ENCODE measurements at places on chromosomes 13 and 19.

DNA sequence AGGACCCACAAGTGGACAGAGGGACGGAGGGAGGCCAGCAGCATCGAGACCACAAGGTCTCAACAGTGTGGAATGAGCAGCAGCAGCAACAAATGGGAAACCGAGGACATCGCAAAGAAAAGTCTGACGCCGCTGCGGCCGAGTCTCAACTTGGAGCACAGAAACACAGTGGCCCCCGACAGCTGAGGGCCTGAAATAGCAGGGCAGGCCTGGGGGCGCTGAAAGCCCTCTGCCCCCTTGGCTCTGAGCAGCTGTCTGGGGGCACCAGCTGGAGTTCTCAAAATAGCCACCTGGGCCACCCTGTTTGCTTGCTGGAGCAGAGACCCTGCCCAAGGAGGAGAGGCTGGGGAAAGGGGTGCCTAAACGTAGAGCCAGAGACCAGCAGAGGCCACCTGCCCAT is 5.9 kb upstream of the ISYNA1 start:
- DNase-seq = no peak

DNA sequence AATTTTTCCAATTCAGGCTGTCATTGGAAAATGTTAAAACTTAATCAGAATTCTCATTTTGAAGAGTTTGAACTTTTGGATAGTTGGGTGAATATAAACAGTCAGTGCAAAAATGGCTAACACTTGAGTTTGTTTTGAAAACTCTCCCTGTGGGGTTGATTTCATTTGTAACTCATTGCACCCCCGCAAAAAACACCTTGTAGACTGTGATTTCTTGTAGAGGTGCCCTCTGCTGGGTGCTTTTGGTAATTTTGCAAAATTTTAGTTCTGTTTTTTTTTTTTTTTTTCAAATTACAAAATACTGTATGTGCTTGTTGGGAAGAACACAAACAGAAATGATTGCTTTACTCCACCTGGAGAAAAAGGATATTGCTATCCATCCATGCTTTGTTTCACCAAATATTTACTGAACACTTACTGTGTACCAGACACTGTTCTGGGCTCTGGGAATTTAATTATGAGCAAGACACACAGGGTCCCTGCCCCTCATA is 28.2 kb upstream of the GPI start:
- DNase-seq = peak; percentile 32

- no peak for DNase-seq
Measured at GRCh38 chr13:63190742-63191141, 1775.1 kb upstream of the PCDH20 start.

DNA sequence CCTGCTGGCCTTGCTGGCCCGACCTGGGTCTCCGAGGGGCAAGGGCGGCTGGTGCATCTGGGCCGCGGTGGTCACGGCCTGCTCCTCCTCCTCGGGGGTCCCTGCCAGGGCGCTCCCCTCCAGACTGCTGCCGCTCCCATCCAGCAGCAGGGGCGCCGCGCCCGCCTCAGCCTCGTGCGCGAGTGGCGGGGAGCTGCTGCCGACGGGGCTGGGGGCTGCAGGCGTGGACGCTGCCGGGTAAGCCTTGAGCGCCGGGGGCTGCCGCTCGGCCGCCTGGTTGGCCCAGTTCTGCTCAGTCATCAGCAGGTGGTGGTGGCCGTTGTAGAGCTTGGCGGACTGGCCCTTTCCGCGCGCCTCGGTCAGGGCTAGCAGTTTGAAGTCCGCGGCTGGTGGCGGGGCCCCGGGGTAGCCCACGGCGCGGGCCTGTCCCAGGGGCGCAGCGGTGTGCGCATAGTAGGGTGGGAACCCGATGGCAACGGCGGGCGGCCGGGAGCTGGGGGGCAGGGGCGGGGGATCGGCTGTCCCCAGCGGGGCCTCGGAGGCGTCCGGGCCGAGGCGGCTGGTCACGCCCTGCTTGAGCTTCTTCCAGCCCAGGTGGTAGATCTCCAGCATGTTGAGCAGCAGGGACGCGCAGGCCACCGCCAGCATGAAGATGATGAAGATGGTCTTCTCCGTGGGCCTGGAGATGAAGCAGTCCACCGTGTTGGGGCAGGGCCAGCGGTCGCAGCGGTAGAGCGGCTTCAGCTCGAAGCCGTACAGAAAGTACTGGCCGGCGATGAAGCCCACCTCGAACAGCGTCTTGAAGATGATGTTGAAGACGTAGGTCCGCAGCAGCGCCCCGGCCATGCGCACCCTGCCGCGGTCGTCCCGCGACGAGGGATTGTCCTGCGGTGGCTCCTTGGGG is 18.6 kb downstream of the GJA3 start:
- DNase-seq = no peak

DNA sequence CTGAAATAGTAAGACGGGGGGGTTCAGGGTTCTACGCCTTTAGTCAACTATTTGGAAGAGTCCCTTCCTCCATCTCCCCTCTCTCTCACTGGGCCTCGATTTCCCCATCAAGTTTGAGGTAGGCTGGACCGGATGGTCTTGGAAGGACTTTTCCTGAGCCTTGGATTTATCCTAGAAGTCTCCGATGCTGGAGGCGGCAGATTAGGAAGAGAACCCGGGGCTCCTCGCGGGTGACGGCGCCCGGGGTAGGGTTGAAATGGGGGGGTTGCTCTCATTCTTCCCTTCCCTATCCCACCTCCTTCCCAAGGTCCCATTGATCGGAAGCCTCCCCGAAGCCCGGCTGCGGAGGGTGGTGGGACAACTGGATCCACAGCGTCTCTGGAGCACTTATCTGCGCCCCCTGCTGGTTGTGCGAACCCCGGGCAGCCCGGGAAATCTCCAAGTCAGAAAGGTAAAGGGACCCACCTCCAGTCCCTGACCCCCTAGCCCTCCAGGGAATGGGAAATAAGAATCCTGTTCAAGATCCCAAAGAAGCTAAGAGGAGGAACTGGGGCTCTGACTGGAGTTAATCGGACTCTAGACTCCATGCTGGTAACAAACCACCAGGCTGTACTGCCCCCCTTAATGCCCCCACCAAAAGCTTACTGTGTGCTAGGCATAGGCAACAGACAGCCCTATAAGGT is 781 bp downstream of the QPCTL start:
- peak; percentile 54 for DNase-seq

DNA sequence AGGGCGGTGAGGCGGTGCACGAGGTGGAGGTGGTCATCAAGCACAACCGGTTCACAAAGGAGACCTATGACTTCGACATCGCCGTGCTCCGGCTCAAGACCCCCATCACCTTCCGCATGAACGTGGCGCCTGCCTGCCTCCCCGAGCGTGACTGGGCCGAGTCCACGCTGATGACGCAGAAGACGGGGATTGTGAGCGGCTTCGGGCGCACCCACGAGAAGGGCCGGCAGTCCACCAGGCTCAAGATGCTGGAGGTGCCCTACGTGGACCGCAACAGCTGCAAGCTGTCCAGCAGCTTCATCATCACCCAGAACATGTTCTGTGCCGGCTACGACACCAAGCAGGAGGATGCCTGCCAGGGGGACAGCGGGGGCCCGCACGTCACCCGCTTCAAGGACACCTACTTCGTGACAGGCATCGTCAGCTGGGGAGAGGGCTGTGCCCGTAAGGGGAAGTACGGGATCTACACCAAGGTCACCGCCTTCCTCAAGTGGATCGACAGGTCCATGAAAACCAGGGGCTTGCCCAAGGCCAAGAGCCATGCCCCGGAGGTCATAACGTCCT is 9.4 kb upstream of the PROZ start:
- DNase-seq = no peak

DNA sequence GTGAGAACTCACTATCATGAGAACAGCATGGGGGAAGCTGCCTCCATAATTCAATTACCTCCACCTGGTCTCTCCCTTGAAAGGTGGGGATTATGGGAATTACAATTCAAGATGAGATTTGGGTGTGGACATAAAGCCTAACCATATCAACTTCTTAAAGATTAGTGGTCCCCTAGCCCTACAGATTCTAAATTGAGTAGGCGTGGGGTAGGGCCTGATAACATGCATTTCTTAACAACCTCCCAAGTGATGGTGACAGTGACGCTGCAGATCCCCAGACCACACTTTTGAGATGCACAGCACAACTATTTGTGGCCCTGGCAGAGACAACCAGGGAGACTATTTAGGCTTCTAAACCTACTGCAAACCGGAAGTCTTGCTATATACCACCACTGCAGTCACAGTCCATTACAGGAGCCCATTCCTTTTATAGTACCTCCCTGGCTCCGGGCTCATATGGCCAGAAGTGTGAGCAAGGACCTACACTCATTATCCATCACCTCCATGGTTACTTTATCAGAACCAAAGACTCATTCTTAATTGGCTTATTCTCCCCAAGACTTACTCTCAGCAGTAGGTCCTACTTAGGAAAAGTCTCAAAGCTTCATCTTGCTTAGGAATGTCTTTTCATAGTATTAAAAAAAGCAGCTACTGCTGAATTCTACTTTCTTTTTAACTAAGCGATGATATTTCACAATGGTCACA is 2.1 kb upstream of the DPY19L3 start:
- DNase-seq = no peak

DNA sequence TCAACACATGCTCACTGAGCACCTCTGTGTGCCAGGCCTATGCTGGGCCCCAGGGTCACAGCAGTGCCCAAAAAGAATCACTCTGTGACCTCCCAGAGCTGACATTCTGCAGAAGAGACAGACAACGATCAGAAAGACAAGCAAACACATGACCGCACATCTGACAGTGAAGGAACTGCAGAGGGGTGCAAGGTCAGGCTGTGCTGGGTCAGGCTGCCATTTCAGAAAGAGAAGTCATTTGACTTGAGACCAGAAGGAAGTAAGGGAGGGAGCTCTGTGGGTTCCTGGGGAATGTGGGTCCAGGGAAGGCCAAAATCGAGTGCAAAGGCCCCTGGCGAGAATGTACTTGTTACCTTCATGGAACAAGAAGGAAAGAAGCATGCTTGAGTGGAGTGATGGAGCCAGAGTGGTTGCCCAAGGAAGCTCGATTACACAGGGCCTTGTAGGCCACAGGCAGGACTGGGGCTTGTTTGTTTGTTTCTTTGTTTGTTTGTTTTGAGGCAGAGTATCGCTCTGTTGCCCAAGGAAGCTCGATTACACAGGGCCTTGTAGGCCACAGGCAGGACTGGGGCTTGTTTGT is 11.4 kb upstream of the CD22 start:
- no peak for DNase-seq

DNA sequence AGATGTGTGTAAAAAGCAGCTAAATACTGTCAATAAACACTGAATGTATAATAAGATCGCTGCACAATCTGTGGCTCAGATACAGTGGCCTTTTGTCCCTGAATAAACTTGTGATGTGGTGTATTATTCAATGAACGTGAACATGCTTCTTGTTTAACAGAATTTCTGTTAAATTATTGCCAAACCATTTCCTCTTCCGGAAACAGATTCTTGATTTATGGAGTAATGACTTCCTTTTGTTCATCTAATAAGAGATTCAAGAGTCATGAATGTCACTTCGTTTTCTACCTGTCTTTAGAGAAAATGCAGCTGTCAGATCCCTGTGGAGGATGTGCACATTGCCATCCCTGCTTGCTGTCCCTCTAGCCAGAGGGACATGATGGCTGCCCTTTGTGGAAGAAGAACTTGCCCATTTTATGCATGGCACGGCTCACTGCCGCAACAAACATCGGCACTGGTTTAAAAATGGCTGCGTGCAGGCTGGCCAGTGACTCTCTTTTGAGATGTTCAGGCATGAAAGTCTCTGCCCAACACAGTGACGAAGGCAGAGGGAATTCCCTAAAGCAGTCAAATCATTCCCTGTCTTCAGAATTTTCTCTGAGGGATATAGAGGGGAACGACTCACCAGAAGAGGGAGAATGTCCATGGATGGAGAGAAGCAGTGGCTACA is 3.1 kb upstream of the TNFSF13B start:
- no peak for DNase-seq

DNA sequence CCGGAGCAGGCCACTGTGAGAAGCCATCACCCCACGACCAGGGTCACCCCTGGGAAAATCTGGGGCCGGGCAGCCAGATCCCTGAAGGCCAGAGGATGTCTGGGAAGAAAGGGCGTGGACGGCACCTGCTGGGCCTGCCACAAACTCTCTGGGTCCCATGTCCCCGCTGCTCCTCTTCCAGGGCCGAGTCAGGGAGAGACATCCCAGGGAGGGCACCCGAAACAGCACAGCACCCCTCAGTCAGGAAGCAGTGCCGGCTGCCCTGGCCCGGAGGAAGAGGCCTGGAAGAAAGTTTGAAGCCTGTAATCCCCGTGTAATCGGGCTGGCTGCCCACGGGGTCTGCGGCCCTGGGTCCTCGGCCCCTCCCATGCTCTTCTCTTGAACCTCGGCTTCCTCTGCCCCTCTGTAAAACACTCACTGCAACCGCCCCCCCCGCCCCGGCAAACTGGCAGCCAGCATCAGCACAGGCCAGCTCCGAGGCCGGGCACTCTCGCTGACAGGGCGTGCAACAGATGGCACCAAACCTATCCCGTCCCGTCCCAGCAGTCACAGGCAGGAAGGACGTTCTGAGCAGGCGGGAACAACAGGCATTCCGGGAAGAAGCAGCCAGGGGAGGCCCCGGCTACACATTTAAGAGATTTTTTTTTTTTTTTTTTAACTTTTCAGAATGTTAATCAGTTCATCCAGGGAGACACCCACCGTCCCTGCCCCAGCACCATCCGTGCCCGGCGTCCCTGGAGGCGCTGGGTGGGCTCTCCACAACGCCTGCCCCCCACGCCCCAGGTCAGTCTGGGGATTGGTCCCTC is 1.5 kb downstream of the SBNO2 start:
- DNase-seq = no peak

GRCh38 chr13:56586976-56587375 is 553.7 kb upstream of the PRR20A start:
- no peak for DNase-seq

GRCh38 chr19:2560369-2560768 is 84.4 kb downstream of the GADD45B start:
- DNase-seq = no peak

DNA sequence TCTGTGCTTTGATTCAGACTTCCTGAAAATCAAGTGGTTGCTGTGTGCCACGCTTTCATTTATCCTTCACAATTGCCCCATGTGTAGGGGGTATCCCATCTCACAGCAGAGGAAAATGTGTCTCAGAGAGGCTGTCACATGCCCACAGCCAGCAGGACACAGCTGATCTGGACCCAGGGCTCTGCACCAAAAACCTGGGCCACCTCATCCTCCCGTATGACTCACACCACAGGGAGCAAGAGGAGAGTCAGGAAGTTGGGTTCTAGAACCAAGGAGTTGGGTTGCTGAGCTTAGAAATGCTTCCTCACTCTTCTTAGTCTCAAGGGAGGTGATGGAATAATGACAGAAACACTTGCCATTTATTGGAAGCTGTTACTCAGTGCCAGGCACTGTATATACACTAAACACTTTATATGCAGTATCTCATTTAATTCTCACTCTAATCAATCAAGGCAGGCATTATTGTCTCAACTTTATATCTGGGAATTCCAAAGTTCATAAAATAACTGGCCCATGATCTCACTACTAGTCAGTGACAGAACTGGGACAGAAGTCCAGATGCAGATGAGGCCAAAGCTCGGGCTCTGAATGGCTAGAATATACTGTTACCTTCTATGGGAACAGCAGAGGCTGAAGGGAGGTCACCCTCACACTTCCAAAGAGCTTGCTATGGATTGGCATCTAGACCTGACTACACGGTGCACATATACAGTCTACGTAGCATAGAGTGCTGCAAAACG is 47.7 kb upstream of the ATP12A start:
- DNase-seq = no peak

All from central memory CD8-positive, alpha-beta T cell (primary cell).